ENCODE measurements at places on chromosomes 3 and 15.

DNA sequence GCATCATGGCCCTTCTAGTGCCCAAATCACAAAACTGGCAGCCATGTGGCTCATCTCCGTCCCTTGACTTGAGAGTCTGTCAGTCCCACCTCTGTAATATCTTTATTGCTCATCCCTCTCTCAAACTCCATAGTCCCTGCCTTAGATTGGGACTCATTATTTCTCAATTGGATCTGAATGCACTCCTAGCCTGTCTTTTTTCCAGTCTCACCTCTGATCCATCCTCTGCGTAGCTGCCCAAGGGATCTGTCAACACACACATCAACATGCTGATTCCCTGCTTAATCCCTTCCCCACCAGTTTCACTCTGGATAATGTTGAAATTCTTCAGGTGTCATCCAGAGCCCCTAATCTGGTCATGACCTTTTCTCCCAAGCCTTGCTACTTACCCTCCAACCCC is 39.3 kb downstream of the NMNAT3 start:
- no peaks in the 10 kb centered on the region for H3K36me3 ChIP-seq
- no peak overlapping the region for H3K4me3 ChIP-seq
- DNase-seq: no peak
- no peaks in the 10 kb centered on the region for H3K27me3 ChIP-seq
- no peak overlapping the region for H3K27ac ChIP-seq
- no peaks in the 10 kb centered on the region for H3K4me1 ChIP-seq

DNA sequence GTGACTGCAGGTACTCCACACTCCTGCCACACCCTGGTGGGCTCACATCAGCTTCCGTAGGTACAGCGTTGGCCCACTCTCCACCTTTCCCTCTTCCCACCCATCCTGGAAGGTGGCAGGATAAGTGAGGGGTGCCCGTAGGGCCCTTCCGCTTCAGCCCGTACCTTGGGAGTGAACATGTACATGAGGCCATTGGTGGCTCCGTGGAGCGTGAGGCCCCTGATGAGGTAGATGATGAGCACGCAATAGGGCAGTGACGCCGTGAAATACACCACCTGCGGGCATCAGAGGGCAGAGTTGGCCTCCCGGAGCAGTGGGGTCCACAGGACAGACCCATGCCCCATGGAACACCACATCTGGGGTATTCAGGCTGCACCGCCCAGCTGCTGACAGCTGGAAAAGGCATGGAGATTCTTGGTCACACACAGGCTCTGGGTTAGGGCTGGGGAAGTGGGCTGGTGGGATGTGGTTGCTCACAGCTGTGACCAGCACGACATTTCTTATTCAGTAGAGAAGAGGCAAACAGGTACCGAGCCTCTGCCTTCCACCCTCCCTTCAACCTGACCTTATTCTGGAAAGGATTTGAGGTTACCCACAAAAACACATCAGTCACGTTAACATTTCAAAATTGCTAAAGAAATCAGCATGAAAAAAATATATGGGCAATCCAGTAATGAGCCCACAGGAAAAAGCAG is 23.8 kb downstream of the SLC6A20 start:
- no peak overlapping the region for H3K4me3 ChIP-seq
- no peaks in the 10 kb centered on the region for H3K36me3 ChIP-seq
- no peak for DNase-seq
- H3K27ac ChIP-seq: no peak overlapping the region

DNA sequence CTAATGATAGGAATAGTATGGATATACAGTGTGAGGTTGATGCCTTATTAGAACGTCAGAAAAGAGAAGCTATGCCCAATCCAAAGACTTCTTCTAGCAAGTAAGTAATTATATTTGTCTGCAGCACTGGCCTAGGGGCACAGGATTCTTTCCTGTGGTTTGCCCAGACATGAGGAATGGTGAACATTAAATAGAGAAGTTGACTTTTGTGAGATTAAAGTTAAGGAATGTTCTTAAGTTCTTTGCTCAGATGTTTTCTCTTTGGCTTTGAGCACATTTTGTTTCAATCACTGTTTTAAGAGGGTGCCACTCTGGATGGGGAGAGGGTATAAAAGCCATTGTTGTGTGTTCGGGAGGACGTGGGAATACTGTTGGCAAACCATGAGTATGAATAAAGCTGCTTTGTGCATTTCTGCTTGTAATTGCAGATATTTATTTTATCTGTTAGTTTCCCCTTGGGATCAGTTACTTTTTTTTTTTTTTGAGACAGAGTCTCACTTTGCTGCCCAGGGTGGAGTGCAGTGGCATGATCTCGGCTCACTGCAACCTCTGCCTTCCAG is 8.3 kb downstream of the KIF23 start:
- H3K4me3 ChIP-seq: no peak overlapping the region
- no peak overlapping the region for H3K27ac ChIP-seq
- peaks cover 92% of the 10 kb centered on the region for H3K36me3 ChIP-seq
- DNase-seq: no peak
- H3K4me1 ChIP-seq: no peaks in the 10 kb centered on the region

DNA sequence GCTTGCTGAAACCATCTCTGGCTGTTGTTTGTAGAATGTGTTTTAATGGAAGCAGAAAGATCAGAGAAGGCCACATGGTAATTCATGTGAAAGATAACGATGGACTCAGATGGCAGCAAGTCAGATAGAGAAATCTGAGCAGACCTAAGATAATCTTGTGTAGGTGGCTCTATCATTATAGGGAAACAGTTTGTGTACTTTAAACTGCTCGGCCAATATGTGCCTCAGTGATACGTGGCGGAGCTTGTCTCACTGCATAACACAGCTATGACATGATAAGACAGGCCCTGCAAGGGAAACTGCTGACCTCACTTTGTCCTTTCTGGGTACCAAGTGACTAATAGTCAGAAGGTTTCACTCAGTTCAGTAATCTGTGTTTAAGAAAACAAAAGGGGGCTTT is 51.0 kb downstream of the MME start:
- H3K4me1 ChIP-seq: 0 out of 2 replicates have a peak, but pooled peaks cover 12% of the 10 kb centered on the region
- no peaks in the 10 kb centered on the region for H3K36me3 ChIP-seq
- H3K27me3 ChIP-seq: no peaks in the 10 kb centered on the region
- no peak overlapping the region for H3K27ac ChIP-seq

GRCh38 chr3:8366219-8366810 is 135.3 kb upstream of the LMCD1 start:
- H3K36me3 ChIP-seq: no peaks in the 10 kb centered on the region
- no peaks in the 10 kb centered on the region for H3K27me3 ChIP-seq
- H3K27ac ChIP-seq: no peak overlapping the region
- no peak for DNase-seq

- no peaks in the 10 kb centered on the region for H3K36me3 ChIP-seq
- no peak overlapping the region for H3K4me3 ChIP-seq
- peaks cover 16% of the 10 kb centered on the region for H3K4me1 ChIP-seq
- H3K27ac ChIP-seq: no peak overlapping the region
- H3K27me3 ChIP-seq: no peaks in the 10 kb centered on the region
These were observed 46.5 kb upstream of the SYNPR start for GRCh38 chr3:63231643-63232042.

GRCh38 chr3:66483409-66483906 is 17.4 kb downstream of the LRIG1 start:
- H3K27ac ChIP-seq: peak overlapping the region; percentile 42
- no peaks in the 10 kb centered on the region for H3K27me3 ChIP-seq
- peaks cover 98% of the 10 kb centered on the region for H3K4me1 ChIP-seq
- no peaks in the 10 kb centered on the region for H3K36me3 ChIP-seq

- no peak overlapping the region for H3K4me3 ChIP-seq
- H3K4me1 ChIP-seq: peaks cover 17% of the 10 kb centered on the region
- no peaks in the 10 kb centered on the region for H3K36me3 ChIP-seq
- DNase-seq: no peak
- H3K27ac ChIP-seq: no peak overlapping the region
These were observed 2.5 kb upstream of the EFCC1 start for GRCh38 chr3:128998561-128998960.

- H3K27me3 ChIP-seq: peaks cover 14% of the 10 kb centered on the region
- DNase-seq: peak; percentile 87
- H3K27ac ChIP-seq: no peak overlapping the region
These were observed 14.8 kb downstream of the MYL3 start for GRCh38 chr3:46848271-46849044.

- no peaks in the 10 kb centered on the region for H3K27me3 ChIP-seq
- no peaks in the 10 kb centered on the region for H3K4me1 ChIP-seq
- no peak for DNase-seq
- no peak overlapping the region for H3K27ac ChIP-seq
These were observed 31.6 kb upstream of the ENTPD3 start for GRCh38 chr3:40355410-40355809.

DNA sequence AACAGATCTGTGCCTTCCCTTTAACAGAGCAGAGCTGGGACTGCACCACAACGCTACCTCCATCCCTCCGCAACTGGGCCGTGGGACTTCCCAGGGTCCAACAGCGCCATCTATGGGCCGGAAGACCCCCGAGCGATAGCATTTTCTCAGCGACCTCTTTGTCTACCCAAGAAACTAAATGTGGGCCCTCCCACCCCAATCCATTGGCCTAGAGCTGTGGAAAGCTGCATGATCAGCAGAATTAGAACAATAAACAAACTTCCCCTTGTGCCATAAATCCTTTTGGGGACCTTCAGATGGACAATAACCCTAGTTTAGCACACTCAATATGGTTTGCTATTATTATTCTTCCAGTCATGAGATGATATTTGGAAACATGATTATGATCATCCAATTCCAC is 74.8 kb upstream of the NTRK3 start:
- no peak overlapping the region for H3K27ac ChIP-seq
- DNase-seq: peak; percentile 94
- H3K4me1 ChIP-seq: no peaks in the 10 kb centered on the region

- no peak overlapping the region for H3K4me3 ChIP-seq
- DNase-seq: no peak
- no peak overlapping the region for H3K27ac ChIP-seq
These were observed 321.4 kb upstream of the IL12A start for GRCh38 chr3:159667261-159667660.

DNA sequence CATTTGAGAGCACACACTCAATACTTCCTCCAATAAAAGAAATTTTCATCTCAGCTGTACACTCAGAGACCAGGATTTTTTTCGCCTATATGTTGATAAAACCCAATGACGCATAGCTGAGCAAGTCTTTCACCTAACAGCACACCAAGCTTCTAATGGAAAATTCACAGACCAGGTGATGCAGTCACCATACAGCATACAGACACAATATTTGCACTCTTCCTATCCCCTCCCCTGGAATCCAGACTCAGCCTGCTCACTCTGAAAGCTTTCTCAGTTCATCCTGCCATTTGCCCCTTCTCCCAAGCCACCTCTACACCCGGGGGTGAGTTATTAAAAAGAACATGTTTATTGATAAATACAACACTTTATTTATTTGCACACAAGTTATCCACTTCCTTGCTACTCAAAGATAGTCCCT is 1.7 kb downstream of the TBC1D5 start:
- peak overlapping the region; percentile 88 for H3K4me3 ChIP-seq
- H3K36me3 ChIP-seq: no peaks in the 10 kb centered on the region
- no peak for DNase-seq
- H3K27me3 ChIP-seq: no peaks in the 10 kb centered on the region
- H3K4me1 ChIP-seq: peaks cover 36% of the 10 kb centered on the region
- H3K27ac ChIP-seq: peak overlapping the region; percentile 100

GRCh38 chr3:112116748-112117186 is 16.3 kb downstream of the GCSAM start:
- no peak for DNase-seq
- H3K4me1 ChIP-seq: peaks cover 17% of the 10 kb centered on the region
- no peaks in the 10 kb centered on the region for H3K36me3 ChIP-seq
- H3K27ac ChIP-seq: no peak overlapping the region
- no peaks in the 10 kb centered on the region for H3K27me3 ChIP-seq
- H3K4me3 ChIP-seq: no peak overlapping the region

GRCh38 chr3:53820756-53821580 is 25.3 kb downstream of the CHDH start:
- no peaks in the 10 kb centered on the region for H3K36me3 ChIP-seq
- no peak overlapping the region for H3K4me3 ChIP-seq
- H3K27ac ChIP-seq: no peak overlapping the region
- no peaks in the 10 kb centered on the region for H3K27me3 ChIP-seq
- H3K4me1 ChIP-seq: no peaks in the 10 kb centered on the region

DNA sequence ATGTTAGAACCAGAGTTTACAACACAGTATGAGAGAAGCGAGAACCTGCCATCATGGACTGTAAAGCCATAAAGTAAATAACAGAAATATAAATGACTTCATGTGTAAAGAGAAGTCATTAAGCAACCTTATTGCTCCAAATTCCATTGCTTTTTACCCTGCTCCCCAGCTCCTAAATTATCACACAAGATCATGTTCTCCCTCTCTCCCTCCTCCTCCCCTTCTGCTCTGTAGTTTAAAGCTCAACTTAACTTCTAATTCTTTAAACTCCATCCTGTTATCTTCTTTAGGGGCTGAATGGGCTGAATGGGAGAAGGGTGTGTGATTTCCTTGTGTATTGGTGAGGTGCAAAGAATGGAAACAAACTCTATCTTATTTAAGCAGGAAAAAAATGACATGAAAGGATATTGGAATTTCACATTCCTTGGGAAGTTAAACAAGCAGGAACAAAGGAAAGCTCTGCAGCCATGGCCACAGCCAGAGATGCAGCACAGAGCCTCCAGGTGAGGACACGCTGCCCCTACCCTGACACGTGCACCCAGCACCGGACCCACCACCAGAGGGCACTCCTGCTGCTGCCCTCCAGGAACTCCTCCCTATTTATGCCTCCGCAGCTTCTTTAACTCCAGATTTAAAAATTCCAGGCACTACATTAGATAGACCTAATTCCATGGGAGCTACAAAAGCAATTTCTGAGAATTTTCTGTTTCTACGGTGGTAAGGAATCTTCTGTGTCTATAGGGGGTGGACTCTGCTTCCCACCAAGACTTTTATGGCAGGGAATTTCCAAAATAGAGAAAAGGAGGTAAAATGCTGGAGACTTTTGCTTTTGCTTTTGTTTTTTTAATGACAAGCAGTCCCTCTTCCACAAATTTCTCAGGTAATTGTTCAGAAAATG is 76.9 kb upstream of the ABI3BP start:
- no peaks in the 10 kb centered on the region for H3K4me1 ChIP-seq
- H3K27me3 ChIP-seq: no peaks in the 10 kb centered on the region
- H3K36me3 ChIP-seq: no peaks in the 10 kb centered on the region
- H3K27ac ChIP-seq: no peak overlapping the region
- no peak overlapping the region for H3K4me3 ChIP-seq

DNA sequence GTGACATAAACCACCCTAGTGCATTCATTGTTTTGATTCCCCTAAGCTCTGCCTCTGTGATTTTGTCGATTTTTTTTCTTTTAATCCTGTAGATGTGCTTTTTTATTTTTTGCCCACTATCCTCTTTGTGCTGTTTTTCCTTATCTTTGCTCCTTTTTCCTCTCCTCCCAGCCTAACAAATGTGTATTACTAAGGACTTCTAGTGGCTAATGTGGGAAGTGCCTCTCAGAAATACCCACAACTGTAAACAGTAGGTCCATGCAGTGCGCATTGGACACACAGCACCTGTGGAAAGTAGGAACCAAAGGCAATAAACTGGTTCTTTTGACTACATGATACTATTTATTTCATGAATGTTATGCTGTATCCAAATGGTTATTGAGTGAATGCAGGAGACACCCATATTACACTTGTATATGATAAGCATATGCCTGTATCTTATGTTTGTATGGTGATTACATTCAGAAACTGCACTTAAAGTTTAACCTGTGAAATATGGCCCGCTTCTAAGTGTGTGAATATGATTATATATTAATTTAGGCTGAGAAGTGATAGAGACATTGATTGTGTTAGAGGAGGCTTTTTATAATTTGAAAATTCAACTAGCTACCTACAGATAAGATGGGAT is 147.8 kb downstream of the PLCL2 start:
- H3K27ac ChIP-seq: no peak overlapping the region
- H3K27me3 ChIP-seq: no peaks in the 10 kb centered on the region
- H3K36me3 ChIP-seq: no peaks in the 10 kb centered on the region
- peak; percentile 71 for DNase-seq
